Stimulated activated naive CD8-positive, alpha-beta T cell treated with anti-CD3 and anti-CD28 coated beads, Interleukin-15, amount 100 ng/mL, for 72 hours (primary cell): ENCODE measurements at places on chromosomes 5 and 9.

GRCh38 chr5:150113047-150113744 lies 26.8 kb upstream of the CSF1R start:
- DNase-seq: no peak

- no peak for DNase-seq
Observed at GRCh38 chr5:151082282-151082902, 1.6 kb upstream of the TNIP1 start.

DNA sequence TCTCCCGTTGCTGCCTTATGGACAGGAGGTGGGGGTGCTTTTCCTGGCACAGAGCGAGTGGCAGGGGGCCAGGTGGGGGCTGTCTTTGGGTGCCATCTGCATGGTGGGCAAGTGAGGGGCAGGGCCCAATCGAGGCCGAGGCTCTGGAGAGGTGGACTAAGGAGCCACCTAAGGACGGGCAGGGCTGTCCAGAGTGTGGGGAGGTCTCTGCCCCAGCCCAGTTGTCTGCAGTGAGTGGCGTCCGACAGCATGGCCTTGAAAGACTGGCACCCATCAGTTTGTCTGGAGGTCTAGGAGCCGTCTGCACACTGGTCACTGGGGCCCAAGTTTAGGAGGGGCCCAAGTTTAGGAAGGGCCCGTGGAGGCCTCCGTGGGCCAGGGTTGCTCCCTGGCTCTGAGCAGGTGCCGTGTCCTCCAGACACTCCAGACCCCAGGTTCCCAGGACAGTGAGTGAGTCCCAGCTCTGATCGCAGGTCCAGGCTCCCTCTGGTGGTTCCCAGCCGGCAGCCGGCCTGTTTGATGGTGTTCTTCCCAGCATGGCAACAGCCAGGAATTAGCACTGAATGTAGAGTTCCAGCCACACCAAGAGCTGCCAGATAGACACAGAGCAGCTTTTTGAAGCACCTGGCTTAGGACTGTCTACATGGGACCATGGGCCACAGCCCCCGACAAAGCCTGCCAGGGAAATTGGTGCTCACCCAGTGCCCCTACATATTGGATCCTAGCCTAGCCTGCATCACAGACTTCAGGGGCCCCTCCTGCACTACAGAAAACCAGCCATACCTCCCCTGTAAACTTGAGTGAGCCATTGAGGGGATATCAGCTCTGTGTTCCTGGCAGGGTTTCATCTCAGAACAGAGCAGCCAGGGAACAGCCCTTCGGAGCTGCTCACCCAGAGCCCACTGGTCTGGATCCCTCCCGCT lies 120.9 kb downstream of the WNK2 start:
- no peak for DNase-seq

DNA sequence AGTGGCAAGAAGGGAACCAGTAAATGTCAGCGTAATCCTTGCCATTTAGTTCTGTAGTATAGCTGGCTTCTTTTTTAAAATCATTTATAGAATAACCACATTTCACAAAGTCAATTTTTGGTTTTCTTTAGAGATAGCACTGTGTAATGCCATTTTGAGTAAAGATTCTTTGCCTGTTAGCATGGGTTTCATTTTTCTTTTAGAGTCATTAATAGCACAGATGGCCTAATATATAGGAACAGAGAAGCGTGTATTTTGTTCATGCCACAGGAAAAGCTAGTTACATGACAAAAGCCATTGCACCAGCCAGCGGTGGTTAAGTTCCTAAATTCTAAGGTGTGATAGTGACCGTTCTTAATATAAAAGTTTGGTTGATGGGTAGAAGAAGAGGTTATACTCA lies 1363.9 kb downstream of the MAT2B start:
- DNase-seq: no peak

- no peak for DNase-seq
Observed at GRCh38 chr5:135124128-135124527, 90.1 kb upstream of the PITX1 start.

DNA sequence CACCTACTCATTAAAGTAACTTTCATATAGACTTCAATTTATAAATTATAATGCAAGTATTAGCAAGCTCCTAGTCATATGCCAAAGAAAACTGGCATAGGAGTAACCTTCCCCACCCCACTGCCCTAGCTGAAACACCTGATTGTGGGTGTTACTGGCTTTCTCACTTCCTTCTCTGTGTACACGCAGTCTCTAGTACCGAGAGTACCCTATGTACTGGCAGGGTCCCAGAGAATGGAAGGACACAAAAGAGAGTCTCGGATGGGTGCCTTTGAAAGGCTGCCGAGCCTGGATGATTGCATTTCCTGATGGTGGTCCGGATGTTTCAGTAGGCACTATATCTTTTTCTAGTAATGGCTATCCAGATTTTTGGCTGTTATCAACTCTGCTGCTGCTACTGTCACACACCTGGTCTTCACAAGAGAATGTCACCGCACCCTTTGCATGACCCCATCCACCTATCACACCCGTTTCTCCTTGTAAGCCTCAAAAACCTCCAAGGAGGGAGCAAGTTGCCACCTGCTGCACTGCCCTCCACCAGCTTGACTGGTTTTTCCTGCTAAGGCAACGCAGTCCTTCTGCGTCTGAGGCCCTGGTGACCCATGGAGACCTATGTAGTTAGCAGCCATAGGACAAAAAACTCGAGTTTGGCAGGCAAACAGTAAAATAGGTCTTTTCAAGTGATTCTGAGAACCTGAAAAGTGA lies 53.8 kb upstream of the CLINT1 start:
- no peak for DNase-seq

- DNase-seq: no peak
Observed at GRCh38 chr9:79116041-79116440, 455.7 kb upstream of the TLE4 start.

- no peak for DNase-seq
Observed at GRCh38 chr9:97779608-97780007, 73.4 kb upstream of the FOXE1 start.

DNA sequence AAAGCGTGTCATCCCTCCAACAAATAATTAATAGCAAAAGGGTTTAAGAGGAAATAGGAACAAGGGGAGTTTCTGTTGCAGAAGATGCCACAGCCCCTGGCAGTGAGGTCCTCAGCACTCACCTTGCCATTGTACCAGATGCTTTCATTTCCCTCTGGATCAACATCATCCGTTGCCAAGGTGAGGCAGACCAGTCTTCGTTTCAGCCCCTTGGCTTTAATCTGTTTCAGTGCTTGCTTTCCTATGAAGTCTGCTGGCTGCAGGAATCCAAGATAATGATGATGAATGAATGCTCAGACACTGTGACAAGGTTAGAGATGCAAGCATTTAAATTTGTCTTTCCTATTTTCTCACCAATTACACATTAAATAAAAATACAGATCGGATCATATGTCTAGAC lies 20.0 kb upstream of the ARSB start:
- no peak for DNase-seq

DNA sequence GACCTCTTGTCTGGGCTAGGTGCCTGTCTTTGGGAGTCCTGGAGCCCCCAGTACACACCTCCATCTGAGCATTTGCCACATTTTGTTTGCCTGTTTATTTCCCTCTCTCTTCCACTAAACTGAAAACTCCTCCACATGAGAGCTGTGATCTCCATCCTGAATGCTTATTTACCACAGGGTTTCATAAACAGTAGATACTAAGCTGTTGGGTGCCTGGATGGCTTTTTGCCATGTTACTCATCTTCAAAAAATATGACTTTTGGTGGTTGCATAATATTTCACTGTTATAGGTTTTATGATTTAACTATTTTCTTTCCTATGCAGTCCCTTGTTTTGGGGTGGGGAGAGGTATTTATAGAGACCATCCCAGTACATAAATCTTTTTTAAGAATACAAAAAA lies 99.6 kb downstream of the APBA1 start:
- DNase-seq: no peak
